ENCODE measurements at places on chromosomes 2 and 18. TPM values are rescaled to one million over a fixed set of nuclear protein-coding genes. Genes with fewer than 3 reads are reported as not detected.

Gene ABCA12
- not detected for total RNA-seq

Gene DSC2
- total RNA-seq = 22.7 TPM

Gene SP9
- total RNA-seq = not detected

Gene ALPP
- not detected for total RNA-seq

DNA sequence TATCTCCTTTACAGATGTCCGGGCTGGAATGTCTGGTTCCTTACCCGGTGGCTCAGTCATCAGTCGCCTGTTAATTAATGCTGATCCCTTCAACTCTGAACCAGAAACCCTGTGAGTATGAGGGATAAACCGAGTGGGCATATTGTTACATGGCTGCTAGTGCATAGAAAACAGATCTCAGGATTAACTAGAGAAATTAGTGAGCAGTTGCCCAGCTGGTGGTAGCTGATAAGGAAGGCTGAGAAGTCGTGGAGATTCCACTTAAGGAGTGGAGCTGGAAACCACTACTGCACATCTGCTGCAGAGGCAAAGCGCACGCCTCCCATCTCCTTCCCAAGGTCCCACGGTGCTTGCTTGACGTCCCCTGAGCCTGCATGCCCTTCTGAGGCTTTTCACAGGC is 97.7 kb downstream of the DGKD start:
- no peak for DNase-seq

- no peak for DNase-seq
Measured at GRCh38 chr2:48512571-48512970, 17.4 kb upstream of the STON1 start.

DNA sequence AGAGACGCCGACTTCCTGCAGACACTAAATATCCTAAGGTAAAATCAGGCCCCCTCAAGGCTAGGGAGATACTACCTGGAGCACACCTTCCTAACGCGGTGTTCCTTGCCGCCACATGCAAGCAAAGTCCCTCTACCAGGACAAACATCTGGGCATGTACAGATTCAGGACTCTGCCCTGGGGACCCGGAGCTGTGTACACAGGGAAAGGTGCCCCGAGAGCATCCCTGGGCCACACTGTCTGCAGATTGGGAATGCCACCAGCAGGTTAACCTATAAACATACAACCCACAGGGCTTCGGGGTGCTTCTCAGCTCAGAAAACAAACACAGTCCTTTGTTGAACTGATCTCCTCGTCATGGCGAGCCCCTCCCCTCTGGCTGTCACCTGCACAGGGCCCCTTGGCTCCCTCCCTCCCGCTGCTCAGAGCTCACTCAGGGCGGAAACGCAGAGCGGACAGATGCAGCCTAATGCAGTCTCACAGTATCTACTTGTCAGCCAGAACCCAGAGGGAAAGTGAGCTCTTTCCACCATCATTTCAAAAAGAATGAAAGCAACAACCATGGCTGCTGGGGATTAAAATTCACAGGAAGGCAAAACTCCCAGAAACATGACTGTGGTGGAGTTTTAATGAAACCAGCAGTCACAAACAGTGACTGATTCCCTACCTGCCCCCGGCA is 218.8 kb downstream of the HDAC4 start:
- no peak for DNase-seq

GRCh38 chr2:7774481-7774880 is 857.3 kb downstream of the RNF144A start:
- DNase-seq = no peak

DNA sequence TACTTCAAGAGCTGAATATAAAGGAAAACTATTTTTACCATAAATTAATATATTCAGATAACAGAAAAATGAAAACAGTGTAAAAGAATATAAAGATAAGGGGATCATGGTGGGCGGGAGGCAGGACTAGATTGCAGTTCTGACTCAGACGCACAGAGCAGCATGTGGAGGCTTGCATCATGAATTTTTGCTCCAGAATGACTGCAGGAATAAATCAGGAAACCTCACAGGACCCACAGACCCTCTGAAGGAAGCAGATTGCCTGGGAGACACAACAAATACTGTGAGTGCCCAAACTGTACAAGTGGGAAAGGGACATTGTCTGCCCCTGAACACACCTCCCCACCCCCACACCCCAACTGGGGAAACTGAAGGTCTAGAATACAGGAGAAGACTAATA is 19.2 kb upstream of the SIGLEC15 start:
- no peak for DNase-seq

DNA sequence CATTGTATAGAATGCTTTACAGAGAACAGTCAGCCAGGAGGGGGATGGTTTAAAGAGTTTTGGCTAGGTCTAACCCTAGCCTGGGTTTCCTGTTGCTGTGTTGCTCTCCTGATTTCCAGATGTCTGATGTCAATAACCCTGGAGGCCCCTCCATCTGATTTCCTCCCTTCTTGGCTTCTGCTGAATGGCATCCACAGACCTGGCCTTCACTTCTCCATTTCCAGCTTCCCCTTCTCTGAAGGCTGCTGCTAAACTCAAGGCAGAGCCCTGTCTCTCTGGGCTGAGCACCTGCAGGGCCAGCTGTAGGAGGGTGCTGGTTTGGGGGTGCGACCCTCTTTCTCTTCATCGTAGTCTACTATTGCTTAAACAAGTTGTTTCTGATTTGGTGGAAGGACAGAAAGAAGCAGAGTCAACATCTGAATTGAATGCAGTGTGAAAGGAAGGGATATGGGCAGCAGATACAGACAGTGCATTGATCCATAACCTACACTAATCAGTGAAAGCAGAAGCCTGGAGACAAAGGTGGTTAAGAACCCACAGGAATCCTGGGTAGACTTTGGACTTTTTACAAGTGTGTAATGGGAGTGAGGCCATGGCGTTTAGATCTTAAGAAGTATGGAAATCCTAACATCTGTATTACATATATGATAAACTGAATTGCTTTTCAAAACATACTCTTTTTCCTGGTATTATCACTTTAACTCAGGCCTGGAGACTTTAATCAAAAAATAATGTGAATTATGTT is 153.6 kb downstream of the HRH4 start:
- no peak for DNase-seq

DNA sequence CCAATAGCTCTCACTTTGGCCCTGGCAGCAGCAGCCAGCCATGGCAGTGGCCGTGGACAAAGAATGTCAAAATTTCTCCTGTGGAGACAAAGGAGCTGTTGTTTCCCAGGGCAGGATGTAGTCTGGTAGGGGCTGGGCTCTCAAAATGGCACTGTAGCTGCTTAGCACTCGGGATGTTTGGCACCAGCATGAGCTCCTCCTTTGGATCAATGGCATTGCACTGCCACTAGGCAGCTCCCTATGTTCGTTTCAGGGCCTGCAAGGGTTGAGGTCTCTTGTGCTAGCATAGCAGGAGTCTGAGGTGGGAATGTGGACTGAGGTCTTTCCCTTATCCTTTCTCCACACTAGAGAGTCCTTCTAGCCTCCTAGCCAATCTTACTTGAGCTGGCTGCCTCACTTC is 948.8 kb upstream of the FAM98A start:
- no peak for DNase-seq

DNA sequence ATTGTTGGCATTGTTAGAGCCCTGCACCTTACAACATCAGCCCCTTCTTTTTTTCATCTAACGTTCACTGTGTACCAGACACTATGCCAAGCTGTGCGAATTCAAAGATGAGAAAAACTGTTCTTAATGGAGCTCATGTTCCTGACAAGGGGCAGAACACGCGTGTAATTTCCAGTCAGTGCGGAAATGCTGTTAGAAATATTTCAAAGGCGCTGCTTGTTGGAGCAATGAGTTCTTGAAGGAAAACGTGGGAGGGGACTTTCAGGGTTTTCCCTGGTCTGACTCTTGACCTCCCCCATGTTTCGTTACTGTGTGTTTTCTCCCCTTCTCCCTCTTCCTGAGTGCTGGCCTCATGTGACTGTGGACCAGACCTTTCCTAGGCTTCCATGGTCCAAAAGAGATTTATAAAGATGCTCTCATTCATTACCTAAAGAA is 1.5 kb downstream of the MTHFD2 start:
- DNase-seq = no peak

GRCh38 chr18:8561123-8561910 is 47.9 kb upstream of the RAB12 start:
- peak; percentile 68 for DNase-seq

- DNase-seq = no peak
Measured at GRCh38 chr18:31278609-31279071, 39.3 kb upstream of the DSG1 start.

All from heart right ventricle (tissue), 16 donors.